ENCODE measurements at places on chromosomes 2 and 18.

GRCh38 chr18:76447258-76447890 lies 47.7 kb downstream of the ZNF516 start:
- no peak for DNase-seq

- no peak for DNase-seq
These were observed 19.3 kb upstream of the SPP2 start for GRCh38 chr2:234031207-234031606.

GRCh38 chr2:171564463-171564862 lies 42.2 kb downstream of the CYBRD1 start:
- no peak for DNase-seq

- no peak for DNase-seq
These were observed 98.4 kb upstream of the TANK start for GRCh38 chr2:161061786-161062185.

- DNase-seq = no peak
These were observed 272.9 kb downstream of the IRS1 start for GRCh38 chr2:226526716-226527115.

GRCh38 chr2:120508567-120509041 lies 162.7 kb downstream of the INHBB start:
- no peak for DNase-seq

GRCh38 chr2:71757351-71757750 lies 304.0 kb downstream of the DYSF start:
- DNase-seq = no peak

- no peak for DNase-seq
These were observed 35.3 kb downstream of the CRACDL start for GRCh38 chr2:98900721-98901120.

- no peak for DNase-seq
These were observed 77.0 kb upstream of the UBXN4 start for GRCh38 chr2:135664623-135665068.

DNA sequence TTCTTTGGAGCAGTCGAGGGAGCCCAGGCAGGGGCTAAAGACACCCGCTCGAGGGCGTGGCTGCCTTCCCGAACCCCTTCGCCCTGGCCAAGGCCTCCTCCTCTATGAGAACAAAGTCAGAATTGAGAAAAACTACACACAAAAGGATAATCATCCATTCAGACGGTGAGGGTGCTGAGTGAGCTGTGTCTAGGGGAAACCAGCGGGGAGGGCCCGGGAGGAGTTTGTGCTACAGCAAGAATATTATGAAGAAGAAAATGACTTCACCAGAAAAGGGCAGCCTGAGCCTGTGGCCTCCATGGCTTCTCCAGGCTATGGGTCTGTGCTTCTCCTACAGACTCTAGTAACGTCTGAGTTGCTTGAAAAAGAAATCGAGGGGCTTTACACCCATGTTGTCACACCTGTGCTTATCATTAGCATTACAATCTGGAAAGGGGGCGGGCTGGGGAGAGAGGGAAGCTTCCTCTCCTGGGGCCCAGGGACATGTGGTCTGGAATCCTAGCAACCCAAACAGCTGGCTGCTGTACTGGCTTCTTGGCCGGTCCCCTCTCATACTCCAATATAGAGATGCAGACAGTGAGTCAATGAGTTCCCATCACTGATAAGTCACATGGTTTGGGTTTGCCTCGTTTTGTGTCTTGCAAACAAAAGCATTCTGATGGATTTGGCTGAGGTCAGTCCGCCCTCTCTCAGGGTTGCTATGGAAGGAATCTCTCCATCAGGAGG lies 52.0 kb upstream of the ARL4C start:
- DNase-seq = no peak

All from AG09319 (cell line).